Stimulated activated CD4-positive, alpha-beta T cell treated with anti-CD3 and anti-CD28 coated beads, Interleukin-12 subunit alpha, Interleukin-12 subunit beta, amount 100 ng/mL, for 4 hours (primary cell): ENCODE measurements at places on chromosomes 3 and 15.

DNA sequence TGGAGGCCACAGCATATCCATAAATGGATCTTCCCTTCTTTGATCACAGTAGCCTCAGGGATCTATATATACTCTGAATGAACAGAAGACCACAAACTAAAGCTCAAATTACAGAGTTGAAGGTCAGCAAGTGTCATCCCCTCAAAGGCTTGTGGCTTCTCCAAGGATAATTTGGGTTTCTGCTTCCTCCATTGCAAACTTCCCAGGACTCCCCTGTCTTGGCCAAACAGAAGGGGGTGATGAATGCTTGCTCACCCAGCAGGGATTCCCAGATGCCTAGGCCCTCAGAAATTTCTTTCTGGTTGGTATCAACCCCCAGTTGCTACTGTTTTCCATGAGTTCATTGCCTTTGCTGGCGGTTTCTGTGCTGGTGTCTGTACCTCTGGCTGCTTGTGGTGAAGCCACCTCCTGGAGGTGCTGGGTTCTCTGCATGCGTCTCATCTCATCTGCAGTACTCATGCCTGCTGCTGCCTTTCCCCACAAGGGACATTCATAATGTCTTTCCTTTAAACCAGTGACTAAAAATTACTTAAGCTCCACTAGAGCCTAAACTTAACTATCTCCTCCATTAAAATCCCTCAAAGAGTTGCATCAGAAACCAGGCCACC lies 17.7 kb downstream of the ENTPD3 start:
- no peak for DNase-seq

DNA sequence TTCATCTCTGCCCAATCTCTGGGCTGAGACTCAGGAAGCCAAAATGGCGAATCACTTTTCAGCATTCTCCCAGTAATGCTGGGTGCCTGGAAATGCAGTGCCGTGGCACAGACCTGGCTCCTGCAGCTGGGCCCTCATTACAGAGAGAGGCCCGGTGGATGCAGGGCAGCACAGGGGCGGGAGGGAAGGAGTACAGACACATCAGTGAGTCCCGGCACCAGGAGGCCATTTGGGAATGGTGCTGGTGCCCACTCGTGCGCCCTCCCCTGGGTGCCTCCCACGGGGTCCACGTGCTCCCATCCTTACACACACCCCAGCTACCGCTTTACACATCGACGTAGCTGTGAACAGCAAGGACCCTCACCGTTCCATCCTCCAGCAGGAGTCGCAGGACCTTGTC lies 13.2 kb downstream of the MYO5C start:
- DNase-seq: no peak

GRCh38 chr3:194168994-194169393 lies 33.0 kb downstream of the HES1 start:
- DNase-seq: no peak

DNA sequence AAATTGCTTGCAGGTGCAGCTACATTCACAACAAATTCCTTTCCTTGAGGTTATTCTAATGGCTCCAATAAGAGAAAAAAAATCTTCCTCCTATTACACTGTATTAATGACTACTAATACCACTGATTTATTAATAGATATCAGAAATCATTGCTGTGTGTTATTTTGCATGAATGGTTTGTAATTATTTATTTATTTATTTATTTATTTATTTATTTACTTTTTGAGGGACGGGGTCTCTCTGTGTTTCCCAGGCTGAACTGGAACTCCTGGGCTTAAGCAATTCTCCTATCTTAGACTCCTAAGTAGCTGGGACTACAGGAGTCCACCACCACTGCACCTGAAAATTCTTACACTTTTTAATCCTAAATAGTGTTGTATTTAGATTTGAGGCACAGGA lies 390.4 kb downstream of the SI start:
- no peak for DNase-seq

DNA sequence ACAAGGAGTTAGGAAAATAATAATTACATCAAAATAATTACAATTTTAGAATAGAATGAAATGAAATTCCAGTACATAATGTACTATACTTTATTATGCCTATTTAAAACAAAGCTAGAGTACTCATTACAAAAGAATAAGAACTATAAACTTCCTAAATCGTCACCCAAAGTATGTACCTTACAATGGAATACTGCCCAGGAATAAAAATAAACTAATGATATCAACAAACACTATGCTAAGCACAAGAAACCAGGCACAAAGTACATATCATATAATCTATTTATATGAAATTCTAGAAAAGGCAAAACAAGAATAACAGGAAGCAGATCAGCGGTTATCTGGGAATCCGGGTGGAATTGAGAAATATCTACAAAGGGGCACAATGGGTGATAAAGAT lies 84.7 kb downstream of the MYO9A start:
- DNase-seq: no peak

DNA sequence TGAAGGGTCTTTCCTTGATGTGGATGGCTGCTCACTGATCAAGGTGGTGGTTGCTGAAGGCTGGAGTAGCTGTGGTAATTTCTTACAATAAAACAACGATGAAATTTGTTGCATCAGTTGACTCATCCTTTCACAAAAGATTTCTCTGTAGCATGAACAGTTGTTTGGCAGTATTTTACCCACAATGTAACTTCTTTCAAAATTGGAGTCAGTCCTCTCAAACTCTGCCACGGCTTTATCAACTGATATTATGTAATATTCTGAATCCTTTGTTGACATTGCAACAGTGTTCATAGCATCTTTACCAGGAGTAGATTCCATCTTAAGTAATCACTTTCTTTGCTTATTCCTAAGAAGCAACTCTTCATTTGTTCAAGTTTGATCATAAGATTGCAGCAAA lies 252.6 kb downstream of the UBE2E2 start:
- no peak for DNase-seq

DNA sequence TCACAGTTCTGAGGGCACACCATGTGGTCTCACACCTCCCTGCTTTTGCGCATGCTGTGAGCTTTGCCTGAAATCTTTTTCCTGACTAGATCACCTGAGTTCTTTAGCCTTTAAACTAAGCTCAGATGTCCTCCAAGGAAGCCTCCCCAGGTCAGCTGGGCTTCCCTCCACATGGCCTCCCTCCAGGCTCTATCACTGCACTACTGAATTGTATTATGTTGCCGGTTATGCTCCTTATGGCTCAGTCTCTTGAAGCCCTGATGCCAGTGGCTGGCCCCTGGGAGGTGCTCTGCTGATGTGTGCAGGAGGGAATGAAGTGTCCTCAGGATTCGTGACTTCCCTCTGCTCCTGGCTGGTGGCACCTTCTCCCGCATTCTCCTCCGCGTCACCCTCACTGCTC lies 93.3 kb upstream of the BLM start:
- DNase-seq: no peak

GRCh38 chr15:100060276-100060926 lies 281.4 kb downstream of the ADAMTS17 start:
- DNase-seq: no peak

DNA sequence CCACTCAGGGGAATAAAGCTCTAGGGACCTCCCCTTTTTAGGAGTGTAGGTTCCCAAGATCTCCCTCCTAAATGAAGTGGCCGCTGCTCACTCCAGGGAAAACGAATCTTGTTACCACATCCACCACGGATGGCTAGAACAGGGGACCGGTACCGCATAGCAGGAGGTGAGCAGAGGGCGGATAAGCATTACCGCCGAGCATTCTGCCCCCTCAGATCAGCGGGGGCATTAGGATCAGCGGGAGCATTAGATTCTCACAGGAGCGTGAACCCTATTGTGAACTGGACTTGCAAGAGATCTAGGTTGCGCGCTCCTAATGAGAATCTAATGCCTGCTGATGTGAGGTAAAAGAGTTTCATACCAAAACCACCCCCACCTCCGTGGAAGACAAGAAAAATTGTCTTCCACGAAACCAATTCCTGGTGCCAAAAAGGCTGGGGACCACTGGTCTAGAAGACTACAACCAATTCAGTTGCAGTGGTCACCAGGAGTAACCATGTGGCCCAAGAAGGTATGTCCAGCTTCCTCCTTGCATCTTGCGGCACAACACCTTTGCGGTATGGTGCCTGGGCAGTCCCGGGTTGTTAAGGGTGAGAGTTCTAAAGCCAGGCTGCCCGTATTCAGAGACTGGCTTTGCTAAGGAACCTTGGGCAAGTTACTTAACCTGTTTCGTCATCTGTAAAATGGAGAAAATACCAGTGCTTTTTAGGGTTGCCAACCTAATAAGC lies 1.1 kb upstream of the SS18L2 start:
- DNase-seq: no peak

GRCh38 chr3:46965151-46965550 lies 11.4 kb downstream of the CCDC12 start:
- DNase-seq: no peak

GRCh38 chr3:10462641-10463532 lies 42.5 kb downstream of the ATP2B2 start:
- DNase-seq: no peak

DNA sequence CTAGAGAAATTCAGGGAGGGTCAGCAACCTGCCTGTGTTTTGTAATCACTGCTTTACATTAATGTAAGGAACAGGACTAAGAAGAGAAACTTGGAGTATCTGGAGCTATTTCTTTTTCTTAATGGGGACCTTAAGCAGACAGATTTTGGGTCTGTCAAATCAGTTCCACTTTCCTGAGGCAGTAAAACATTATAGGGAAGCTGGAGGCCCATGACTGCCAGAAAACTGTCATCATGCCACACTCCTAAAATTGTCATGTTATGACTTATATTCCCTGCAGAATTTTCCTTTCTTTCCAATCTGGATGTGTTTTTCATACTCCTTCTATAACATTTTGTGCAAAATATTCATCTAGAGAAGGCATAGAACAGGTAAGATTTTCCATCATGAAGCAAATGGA lies 28.8 kb downstream of the DGKG start:
- no peak for DNase-seq

GRCh38 chr3:180295811-180296210 lies 259.1 kb upstream of the PEX5L start:
- DNase-seq: no peak

- no peak for DNase-seq
These were observed 125.0 kb downstream of the CHSY1 start for GRCh38 chr15:101126618-101127505.

DNA sequence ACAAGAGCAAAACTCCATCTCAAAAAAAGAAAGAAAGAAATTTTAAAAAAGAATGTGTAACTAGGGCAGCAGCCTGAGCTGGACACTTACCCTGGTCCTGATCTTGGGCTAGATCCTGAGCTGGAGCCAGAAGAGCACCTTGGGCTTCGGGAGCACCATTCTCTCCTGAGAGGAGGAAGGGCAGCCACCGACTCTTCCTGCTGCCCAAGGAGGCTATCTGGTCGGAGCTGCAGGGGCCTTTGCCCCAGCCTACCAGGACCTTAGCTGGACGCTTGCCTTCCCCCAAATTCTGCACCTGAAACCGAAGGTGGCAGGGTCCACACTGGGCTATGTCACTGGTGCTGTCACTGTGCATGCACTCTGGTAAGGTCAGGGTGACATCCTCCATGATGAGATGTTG lies 6.9 kb upstream of the CAMKV start:
- DNase-seq: no peak

- DNase-seq: no peak
These were observed 208.9 kb downstream of the CHST2 start for GRCh38 chr3:143328451-143328850.

- DNase-seq: no peak
These were observed 593 bp downstream of the TMOD2 start for GRCh38 chr15:51751697-51752683.

GRCh38 chr3:4340411-4341335 lies 37.5 kb downstream of the SETMAR start:
- no peak for DNase-seq

DNA sequence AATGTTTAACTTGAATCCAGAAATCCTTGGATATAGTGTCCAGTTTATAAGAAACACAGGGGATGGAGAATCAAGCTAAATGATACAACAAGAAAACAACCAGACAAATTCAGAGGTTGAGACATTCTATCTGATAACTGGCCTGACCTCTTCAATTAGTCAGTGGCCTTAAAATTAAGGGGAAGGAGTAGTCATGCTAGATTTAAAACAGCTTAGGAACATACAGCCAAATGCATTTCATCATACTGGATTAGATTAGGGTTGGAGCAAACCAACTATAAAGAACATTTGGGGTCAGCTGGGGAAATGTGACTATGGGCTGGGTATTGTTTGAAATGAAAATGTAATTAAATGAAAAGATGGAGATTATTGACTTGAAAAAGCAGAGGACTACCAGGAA lies 53.3 kb downstream of the PPARG start:
- no peak for DNase-seq

DNA sequence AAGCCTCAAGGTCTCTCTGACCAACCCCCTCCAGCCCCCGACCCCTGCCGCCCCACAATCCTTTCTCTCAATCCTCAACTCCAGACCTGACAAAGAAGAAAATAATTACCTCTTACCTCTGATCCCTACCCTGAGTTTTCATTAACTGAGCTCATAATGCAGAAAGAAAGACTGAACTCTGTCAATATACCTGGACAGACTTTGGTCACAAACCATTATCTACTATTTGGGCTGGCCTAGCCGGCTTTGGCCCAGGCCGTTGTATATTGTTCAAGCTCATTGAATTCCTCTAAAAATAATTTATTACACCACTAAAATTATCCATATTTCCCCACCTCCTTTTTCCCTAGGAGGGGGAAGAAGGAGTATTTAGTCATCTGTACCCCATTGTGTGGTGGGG lies 29.3 kb upstream of the SPTSSB start:
- DNase-seq: no peak

- no peak for DNase-seq
These were observed 9.3 kb downstream of the FOXL2 start for GRCh38 chr3:138937690-138938055.

DNA sequence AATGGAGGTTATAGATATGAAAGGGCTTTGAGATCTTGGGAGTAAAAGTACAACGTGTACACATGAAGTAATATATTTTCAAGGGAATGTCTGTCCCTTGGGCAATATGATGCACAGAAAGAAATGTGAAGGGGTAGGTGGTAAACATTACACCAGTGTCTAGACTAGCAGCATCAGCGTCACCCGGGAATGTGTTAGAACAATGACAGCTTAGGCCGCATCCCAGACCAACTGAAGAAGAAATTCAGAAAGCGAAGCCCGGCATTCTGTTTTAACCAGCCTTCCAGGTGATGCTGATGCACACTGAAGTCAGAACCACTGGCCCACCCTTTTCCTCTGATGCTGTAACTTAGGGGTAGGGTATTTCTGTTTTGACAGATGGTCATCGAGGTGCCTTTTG lies 6.3 kb downstream of the INAFM2 start:
- DNase-seq: no peak

GRCh38 chr3:4888913-4889846 lies 90.1 kb upstream of the BHLHE40 start:
- DNase-seq: no peak

DNA sequence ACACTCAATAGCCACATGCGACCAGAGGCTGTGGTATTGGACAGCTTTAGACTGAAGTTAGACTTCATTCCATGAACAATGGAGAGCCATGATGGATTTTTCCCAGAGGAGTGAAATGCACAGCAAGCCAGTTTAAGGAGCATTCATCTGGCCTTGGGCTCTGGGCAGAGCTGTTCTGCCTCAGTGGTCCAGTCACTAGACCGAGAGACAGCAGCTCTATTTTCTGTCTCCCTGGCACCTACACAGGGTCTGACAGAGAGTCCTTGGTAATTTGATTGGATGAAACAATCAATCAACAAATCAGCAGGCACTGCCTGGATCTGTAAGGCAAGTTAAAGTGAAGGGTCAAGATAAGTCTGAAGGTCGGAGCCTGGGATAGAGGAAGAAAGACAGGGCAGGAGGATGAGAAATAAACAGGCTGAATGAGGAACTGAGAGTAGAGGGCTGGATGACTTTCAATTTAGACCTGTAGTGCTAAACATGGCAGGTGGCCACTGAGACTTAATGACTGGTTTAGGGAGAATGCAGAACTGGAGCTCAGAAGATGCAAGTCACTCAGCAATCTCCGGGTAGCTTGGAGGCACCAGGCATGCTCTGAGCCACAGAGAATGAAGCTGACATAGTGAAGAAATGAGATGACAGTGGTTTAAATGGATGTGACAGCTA lies 98.5 kb upstream of the SLC25A36 start:
- no peak for DNase-seq
